ENCODE measurements at places on chromosomes 7 and 10.

GRCh38 chr10:10096296-10096695, 921.4 kb upstream of the CELF2 start:
- no peak for DNase-seq

DNA sequence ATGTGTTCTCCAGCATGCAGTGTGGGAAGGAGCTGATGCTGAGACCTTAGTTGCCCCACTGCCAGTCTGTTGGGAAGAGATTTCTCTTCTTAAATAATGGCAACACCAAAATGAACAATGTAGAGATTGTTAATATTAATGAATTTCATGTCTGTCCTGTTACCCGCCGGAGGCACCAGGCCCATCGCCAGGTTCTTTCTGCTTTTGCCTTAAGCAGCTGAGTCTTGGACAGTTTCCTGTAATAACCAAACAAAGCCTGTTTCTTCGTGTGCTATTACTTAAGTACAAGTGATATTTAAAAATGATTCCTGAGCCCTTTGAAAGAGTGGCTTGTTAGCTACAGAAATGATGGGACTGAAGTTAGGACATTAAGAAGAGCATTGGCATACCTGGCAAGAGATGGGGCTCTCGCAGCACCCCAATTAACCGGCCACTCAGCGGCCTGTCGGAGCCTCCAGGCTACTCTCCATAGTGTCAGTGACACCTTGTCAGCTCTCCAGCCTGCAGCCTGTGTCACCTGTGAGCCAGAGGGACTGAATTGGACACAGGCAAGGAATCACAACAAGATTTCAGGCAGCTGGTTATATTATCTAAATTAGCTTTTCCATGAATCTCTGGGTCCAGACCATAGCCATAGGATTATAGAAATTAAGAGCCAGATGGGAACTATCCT, 142.0 kb downstream of the CELF2 start:
- no peak for DNase-seq

- DNase-seq = no peak
Observed at GRCh38 chr10:97335188-97335619, 675 bp upstream of the FRAT2 start.

DNA sequence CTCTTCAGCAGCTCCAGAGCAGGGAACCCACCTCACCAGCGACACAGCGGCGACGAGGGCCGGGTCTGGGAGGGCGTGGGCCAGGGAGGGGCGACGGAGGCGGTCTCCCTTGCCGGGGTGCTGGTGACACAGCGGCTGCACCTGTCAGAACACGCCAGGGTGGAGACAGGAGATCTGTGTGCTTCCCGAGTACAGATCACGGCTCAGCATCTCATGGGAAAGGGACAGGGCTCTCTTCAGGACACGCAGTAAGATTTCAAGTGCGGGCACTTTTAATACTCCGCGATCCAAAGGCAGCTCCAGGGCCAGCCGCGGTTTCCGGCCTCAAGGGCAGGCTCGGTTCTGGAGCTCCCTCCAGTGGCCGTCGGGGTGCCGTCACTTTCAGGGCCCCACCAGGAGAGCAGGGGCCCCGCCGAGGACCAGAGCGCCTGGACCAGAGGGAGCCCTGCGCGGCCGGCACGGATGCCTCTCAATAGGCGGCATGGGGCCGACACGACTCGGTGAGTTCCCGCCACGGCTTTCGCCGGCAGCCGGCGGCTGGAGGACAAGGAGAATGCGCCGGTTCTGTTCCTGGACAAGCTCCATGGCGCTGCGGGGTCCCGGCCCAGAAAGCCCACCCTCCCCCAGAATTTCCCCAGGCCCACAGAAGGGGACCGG, 21.4 kb downstream of the GPR146 start:
- DNase-seq = peak; percentile 36

- DNase-seq = no peak
Observed at GRCh38 chr10:117441361-117441760, 66.1 kb upstream of the PDZD8 start.

- DNase-seq = no peak
Observed at GRCh38 chr7:8251195-8251594, 10.8 kb downstream of the ICA1 start.

DNA sequence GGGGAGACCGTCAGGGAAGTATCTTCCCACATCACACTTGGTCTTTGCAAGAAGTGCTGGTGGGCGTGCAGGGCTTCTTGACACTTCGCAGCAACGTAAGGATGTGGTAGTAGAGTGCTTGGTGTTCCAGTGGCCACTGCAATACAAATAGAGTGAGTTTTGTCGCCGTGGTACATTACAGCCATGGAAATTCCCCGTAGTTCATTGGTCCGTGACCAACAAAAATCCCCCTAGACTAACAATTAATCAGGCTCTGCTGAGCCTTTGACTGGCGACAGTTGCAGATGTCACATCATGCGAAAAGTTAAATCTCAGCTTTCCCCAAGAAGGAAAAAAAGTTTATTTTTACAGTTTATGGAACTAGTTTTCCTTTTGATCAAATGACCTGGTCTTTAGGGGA, 134.7 kb downstream of the MGMT start:
- no peak for DNase-seq
